Fibroblast of skin of right quadriceps (primary cell): ENCODE measurements at places on chromosomes 12 and 14.
A peak's percentile ranks its signal among the peaks of the same experiment; 100 is the strongest.

DNA sequence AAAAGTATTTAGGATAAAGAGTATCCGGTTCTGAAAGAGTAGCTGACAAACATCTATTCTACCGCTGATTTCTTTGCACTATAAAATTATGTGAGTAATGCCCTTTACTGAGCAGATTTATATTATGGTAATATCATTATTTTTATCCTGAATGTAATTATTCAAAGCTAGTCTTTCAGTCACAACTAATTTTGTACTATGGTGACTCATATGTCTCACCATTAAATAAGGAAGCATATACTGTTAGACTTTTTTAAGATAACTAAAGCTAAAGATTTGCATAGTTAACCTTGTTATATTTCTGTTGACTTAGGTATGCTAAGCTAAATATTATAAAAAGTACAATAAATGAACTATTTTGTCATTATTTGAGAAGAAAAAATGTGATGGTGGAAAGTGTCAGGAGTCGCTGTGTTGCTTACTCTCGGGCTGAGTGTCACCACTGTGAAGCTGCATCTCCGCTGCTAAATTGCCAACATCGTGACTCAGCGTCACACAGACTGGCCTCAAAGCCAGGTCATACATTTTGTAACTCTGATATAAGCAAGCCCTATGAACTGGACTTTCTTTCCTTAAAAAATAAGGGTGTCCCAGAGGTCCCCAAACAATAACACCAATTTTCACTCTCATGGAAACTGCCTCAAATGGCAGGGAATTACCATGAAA, 69.1 kb upstream of the SSTR1 start:
- DNase-seq: no peak

GRCh38 chr12:119255314-119255713, 76.6 kb downstream of the HSPB8 start:
- DNase-seq: no peak

GRCh38 chr14:99143126-99143525, 128.9 kb downstream of the BCL11B start:
- no peak for DNase-seq

DNA sequence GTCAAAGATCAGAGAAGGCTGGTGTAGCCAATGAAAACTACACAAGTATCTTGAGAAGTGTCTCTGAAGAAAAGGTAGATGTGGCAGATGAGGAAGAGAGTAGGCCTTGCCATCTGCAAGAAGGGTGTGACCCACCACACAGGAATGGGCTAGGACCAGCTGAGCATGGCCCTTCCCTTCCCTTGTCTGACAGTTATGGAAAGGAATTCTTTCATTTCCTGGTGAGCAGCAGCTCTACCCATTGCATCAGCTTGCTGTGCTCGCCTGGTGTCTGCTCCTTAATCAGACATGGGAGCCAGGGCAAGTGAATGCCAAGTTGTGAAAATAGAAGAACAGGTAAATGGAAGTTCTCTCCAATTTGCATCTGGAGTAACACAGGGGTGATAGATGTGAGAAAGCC, 145.2 kb upstream of the KRR1 start:
- DNase-seq: peak; percentile 96

GRCh38 chr14:96455588-96455987, 46.6 kb upstream of the PAPOLA start:
- no peak for DNase-seq

DNA sequence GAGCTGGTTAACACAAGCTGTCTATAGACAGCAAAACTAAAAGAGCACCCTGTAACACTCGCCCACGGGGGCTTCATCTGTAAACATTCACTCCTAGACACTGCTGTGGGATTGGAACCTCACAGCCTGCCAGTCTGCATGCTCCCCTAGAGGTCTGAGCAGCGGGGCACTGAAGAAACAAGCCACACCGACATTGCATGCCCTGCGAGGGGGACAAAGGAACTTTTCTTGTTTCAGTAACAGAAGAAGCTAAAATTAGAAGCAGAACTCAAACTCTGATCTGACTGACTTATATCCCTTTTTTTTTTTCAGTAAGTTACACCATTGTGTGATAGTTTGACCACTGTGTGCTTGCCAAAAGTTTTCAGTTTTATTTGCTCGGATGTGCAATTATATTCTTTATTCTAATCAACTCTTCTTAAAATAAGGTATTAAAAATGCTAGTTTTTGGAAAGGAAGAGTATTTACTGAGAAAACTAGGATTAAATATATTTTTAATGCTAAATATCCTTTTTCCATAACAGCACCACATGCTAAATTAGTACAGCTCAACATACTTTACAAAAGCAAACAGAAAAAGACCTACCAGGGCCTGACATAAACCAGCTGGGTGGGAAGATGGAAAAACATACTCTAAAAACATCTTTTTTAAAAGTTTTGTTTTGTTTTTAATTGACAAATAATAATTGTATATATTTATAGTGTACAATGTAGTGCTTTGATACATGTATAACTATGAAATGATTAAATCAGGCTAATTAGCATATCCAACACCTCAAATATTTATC, 100.2 kb downstream of the EPS8 start:
- no peak for DNase-seq

GRCh38 chr14:67934087-67934486, 114.5 kb downstream of the RAD51B start:
- peak; percentile 82 for DNase-seq

DNA sequence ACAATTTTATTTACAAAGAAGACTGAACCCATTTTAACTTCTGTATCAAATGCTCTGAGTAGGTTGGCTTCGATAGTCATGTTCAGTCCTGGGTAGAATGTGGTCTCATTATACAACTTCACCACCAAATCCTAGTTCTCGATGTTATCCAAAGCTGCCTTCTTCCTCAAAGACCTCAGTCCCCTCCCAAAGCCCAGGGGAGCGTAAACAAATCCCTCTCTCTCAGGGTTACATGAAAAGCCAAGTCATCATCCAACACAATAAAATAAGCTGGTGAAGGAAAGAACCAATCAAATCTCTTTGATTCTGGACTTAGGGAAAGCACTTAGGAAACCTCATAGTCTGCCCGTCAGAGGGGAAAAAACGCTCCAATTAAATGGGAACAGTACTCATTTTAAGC, 9.1 kb downstream of the PTCSC3 start:
- no peak for DNase-seq

DNA sequence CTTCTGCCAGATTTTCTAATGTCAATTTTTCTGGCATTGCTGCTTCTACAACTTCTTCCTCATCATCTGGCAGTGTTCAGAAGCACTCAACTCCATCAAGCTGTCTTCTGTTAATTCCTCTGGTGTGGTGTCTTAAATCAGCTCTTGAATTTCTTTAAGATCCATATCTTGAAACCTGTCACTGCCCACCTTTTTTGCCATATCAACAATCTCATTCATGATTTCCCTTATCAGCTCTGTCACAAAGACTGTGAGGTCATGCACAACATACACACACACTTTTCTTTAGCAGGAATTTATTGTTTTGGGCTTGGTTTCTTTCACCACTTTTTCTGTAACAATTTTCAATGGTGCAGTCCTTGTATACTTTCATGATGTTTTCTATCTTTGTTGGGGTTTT, 7.2 kb downstream of the THAP2 start:
- DNase-seq: no peak
